ENCODE measurements at places on chromosomes 16 and 17. TPM values are rescaled to one million over a fixed set of nuclear protein-coding genes. Genes with fewer than 3 reads are reported as not detected.
A peak's percentile ranks its signal among the peaks of the same experiment; 100 is the strongest.

DNA sequence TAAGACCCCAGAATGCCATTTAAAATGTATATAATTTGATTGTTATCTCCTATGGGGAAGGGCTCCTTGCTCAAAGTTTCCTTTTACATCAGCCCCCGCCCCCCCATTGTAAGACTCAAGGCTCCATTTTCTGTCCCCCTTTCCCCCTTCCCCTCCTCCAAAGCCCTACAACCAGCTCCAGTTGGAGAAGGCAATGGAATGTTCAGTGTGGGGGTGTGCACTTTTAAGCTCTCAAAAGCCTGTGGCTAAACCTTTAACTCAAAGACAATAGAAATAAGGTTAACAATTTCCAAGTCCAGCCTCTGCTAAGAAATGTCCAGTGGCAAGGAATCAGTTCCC, 114.7 kb downstream of the NOG start:
- no peaks in the 10 kb centered on the region for H3K36me3 ChIP-seq
- no peak overlapping the region for H3K27ac ChIP-seq
- no peak for DNase-seq
- H3K4me1 ChIP-seq: peaks cover 12% of the 10 kb centered on the region

DNA sequence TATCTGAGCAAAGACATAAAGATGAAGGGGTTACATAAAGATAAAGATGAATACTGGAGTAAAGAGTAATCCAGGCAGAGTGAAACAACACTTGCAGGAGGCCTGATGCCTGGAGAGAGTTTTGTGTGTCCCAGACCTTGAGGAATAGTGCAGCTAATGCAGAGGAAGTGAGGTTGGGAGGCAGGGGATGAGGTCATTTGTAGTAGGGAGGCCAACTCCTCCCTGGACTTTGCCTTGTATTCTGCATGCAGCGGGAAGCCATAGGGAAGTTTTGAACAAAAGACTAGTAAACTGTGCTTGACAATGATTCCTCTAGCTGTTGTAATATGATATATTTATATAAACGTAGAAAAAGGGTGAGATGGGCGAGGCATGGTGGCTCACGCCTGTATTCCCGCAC, 356.6 kb downstream of the KCNJ2 start:
- no peaks in the 10 kb centered on the region for H3K36me3 ChIP-seq
- DNase-seq: no peak
- no peaks in the 10 kb centered on the region for H3K4me1 ChIP-seq

- H3K4me1 ChIP-seq: peaks cover 5% of the 10 kb centered on the region
- H3K36me3 ChIP-seq: no peaks in the 10 kb centered on the region
- DNase-seq: no peak
- H3K27ac ChIP-seq: no peak overlapping the region
- no peak overlapping the region for H3K4me3 ChIP-seq
Measured at GRCh38 chr17:78609191-78609641, 32.0 kb upstream of the DNAH17 start.

Gene GLYR1
- total RNA-seq: 99.7 TPM

- DNase-seq: no peak
- no peaks in the 10 kb centered on the region for H3K27me3 ChIP-seq
- no peak overlapping the region for H3K27ac ChIP-seq
- no peaks in the 10 kb centered on the region for H3K36me3 ChIP-seq
- H3K4me1 ChIP-seq: peaks cover 7% of the 10 kb centered on the region
- H3K4me3 ChIP-seq: peak overlapping the region; percentile 76
Measured at GRCh38 chr16:50247123-50247905, 19.0 kb upstream of the ADCY7 start.

DNA sequence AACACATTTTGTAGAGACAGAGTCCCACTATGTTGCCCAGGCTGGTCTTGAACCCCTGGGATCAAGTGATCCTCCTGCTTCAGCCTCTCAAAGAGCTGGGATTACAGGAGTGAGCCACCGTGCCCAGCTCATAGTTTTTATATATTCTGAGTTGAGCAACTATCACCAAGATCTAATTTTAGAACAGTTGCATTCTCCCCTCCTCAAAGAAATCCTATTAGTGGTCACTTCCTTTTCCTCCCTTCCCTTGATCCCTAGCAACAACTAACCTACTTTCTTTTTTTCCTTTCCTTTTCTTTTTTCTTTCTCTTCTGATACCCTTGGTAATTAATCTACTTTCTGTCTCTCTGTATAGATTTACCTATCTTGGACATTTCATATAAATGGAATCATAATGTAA, 61.5 kb upstream of the B4GALNT2 start:
- no peak overlapping the region for H3K4me3 ChIP-seq
- DNase-seq: no peak
- no peaks in the 10 kb centered on the region for H3K27me3 ChIP-seq
- peaks cover 5% of the 10 kb centered on the region for H3K4me1 ChIP-seq
- no peak overlapping the region for H3K27ac ChIP-seq

Gene DRC7
- total RNA-seq: 1.3 TPM

Gene TSPAN10
- 1.8 TPM for total RNA-seq

GRCh38 chr17:2778489-2778888, 17.7 kb upstream of the RAP1GAP2 start:
- H3K4me3 ChIP-seq: no peak overlapping the region
- H3K4me1 ChIP-seq: no peaks in the 10 kb centered on the region
- H3K27ac ChIP-seq: no peak overlapping the region
- no peak for DNase-seq
- H3K36me3 ChIP-seq: no peaks in the 10 kb centered on the region

GRCh38 chr16:56956076-56956475, 5.7 kb upstream of the CETP start:
- no peaks in the 10 kb centered on the region for H3K36me3 ChIP-seq
- H3K4me3 ChIP-seq: no peak overlapping the region
- H3K27ac ChIP-seq: no peak overlapping the region
- H3K4me1 ChIP-seq: no peaks in the 10 kb centered on the region
- H3K27me3 ChIP-seq: no peaks in the 10 kb centered on the region
- DNase-seq: no peak

Gene EDC4
- 82.9 TPM for total RNA-seq

DNA sequence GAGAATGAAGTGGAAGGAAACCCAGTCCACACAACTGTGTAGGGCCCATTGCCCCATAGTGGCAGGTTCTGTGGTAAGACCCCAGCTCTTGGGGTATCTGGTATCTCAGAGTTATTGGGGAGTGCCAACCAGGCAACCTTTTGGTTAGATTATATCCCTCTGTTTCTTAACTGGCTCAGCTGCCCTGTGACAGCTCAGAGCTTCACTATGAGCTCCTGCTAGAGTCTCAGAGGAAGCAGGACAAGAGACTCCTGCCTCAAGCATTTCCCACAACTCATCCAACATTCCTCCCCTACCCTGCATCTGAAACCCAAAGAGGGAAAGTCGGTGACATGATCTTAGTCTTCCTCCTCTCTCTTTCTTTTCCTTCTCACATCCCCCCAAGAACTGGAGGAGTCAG, 292.3 kb downstream of the SHISA9 start:
- no peak for DNase-seq
- H3K27me3 ChIP-seq: no peaks in the 10 kb centered on the region
- H3K27ac ChIP-seq: no peak overlapping the region
- no peak overlapping the region for H3K4me3 ChIP-seq

DNA sequence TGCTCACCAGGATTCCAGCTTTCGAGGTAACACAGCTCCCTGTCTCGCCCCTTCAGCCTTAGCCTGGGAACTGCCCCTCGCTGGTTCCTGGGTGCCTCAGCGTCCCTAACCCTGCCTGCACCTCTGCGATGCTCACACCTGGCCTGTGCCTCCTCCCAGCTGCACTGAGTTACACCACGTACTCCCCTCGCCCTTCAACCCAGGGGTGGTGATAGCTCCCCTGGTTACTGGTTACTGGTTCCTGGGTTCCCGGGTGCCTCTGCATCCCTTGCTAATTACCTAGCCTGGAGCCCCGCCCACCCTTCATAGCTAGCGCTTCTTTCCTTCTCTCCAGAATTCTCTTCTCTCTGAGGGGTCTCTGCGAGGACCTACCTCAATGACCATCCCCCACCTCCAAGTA, 65.3 kb upstream of the PLCG2 start:
- no peak overlapping the region for H3K4me3 ChIP-seq
- no peak overlapping the region for H3K27ac ChIP-seq
- H3K4me1 ChIP-seq: no peaks in the 10 kb centered on the region
- no peaks in the 10 kb centered on the region for H3K27me3 ChIP-seq

DNA sequence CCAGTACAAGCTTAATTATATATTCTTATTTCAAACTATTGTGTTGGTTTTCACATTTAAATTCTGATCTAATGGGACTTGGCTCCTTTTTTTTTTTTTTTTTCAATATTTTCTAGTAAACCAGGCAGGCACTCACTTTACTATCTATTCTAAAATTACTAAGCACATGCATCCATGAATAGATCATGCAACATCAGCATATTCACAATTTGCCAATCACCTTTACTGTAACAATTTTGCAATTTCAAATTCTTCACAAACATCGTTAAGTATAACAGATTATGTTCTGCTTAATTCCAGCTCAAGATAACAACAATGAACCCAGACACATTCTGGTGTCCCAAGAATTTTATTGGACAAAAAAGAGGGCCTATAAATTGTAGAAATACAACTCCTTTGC, 217.4 kb downstream of the CDH8 start:
- no peaks in the 10 kb centered on the region for H3K4me1 ChIP-seq
- no peaks in the 10 kb centered on the region for H3K27me3 ChIP-seq
- DNase-seq: no peak
- no peak overlapping the region for H3K4me3 ChIP-seq

DNA sequence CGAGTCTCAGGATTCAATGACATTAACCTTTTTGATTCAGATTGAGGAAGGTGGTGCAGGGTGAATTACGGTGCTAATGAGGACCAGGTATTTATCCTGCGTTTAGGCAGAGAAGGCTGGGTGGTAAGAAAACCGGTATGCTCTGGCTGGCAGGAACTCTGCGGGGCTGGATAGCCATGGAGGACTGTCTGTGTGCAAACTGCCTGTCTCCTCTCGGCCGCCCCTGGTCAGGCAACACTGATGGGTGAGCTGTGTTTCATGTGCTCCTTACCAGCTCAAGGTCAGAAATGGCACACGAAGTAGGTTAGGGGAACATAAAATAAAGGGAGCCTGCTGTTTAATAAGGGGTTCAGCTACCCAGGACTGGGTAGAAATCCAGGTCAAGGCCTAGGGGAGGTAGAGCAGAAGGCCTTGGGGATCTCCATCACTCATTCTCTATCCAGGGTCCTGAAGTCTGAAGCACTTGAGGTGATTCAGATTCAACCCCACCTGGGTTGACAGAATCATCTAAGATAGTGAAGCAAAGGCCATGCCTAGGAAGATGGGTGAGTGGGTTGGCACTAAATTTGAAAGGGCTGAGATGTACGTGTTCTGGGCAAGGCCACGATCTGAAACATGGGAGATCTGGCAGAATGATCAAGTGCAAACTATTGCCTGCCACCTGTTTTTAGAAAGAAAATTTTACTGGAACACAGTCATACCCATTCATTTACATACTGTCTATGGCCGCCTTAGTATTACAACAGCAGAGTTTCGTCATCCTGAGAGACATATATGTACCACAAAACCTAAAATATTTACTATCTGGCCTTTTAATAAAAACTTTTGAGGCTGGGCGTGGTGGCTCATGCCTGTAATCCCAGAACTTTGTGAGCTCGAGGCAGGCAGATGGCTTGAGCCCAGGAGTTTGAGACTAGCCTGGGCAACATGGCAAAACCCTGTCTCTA, 292.5 kb downstream of the XYLT1 start:
- DNase-seq: peak; percentile 55
- no peaks in the 10 kb centered on the region for H3K36me3 ChIP-seq
- H3K4me3 ChIP-seq: no peak overlapping the region
- H3K27ac ChIP-seq: no peak overlapping the region

Measured in endodermal cell (in vitro differentiated cells).